Mucosa of gallbladder (tissue), 1 donor: ENCODE measurements at places on chromosomes 12 and 14. TPM values are rescaled to one million over a fixed set of nuclear protein-coding genes. Genes with fewer than 3 reads are reported as not detected.

DNA sequence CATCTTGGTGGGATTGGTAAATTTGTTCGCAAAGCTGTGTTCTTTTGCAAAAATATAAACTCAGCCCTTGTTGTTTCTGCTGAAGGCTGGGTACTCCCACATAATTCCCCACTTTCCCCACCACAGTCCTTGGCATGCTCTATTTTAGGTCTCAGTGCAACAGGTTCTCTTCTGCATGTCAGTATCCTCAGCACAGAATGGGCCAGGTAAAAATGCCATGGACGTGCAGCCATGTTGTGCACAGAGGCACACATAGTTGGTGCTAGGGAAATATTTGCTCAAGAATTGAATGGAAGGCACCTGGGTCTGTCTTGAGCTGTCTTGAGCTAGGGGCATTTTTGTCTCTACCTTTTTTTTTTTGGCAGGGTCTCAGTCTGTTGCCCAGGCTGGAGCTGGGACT is 87.8 kb upstream of the LHX5 start:
- DNase-seq: no peak

- DNase-seq: no peak
These were observed 838 bp downstream of the LRIG3 start for GRCh38 chr12:58919231-58920101.

- DNase-seq: no peak
These were observed 20.8 kb downstream of the SUSD6 start for GRCh38 chr14:69632164-69632563.

- peak; percentile 61 for DNase-seq
These were observed 30.3 kb downstream of the DMAC2L start for GRCh38 chr14:50342221-50343078.

Gene RASAL1
- 0.92 TPM for total RNA-seq

Gene BDKRB2
- 14.5 TPM for total RNA-seq

GRCh38 chr14:95156161-95157047 is 925 bp downstream of the DICER1 start:
- DNase-seq: peak; percentile 23

DNA sequence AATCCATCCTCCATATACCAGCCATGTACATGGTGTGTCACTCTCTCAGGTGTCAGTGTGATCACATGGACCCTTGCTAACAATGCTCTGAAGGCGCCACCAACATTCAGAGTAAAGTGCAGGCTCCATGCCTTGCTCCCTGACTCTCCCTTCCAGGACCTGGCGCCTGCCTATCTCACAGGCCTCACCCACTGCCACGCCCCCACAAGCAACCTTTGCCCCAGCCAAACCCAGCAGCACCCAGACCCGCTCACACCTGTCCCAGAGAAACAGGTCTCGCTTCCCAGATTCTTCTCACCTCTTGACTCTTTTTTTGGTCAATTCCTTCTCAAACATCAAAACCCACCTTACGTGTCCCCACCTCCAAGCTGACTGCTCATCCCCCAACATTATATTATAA is 52.3 kb downstream of the KCNK10 start:
- peak; percentile 64 for DNase-seq

DNA sequence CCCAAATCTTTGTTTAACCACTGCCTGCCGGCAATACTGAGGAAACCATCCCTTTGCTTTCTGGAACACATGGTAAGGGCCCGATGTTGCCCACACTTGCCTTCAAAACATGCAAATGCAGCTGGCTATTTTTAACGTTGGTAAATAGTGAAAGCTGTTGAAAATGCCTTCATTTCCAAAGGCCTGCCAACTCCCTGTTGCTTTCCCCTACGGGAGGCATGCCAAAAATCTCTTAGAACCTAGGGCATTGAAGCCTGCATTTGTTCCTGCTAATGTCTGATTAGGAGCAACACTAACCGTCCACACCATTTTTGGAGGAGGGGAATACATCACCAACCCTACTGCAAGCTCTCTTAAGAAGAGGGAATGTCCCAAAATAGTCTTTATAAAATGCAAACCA is 152.6 kb upstream of the NOS1 start:
- no peak for DNase-seq

Gene PTPRB
- 26.0 TPM for total RNA-seq

Gene AHNAK2
- total RNA-seq: 16.0 TPM

Gene RCOR1
- 28.5 TPM for total RNA-seq

GRCh38 chr14:38505973-38506249 is 250.0 kb upstream of the CLEC14A start:
- no peak for DNase-seq

- DNase-seq: no peak
These were observed 251.0 kb upstream of the FOXG1 start for GRCh38 chr14:28515571-28515970.

- DNase-seq: peak; percentile 62
These were observed 1.2 kb downstream of the ANKRD9 start for GRCh38 chr14:102508410-102508773.

Gene SCN8A
- 15.2 TPM for total RNA-seq

Gene TMCC3
- total RNA-seq: 6.1 TPM

Gene RIN3
- total RNA-seq: 33.7 TPM

Gene PPP1R13B
- total RNA-seq: 54.0 TPM

GRCh38 chr12:57614178-57614947 is 3.1 kb downstream of the ARHGEF25 start:
- DNase-seq: no peak

DNA sequence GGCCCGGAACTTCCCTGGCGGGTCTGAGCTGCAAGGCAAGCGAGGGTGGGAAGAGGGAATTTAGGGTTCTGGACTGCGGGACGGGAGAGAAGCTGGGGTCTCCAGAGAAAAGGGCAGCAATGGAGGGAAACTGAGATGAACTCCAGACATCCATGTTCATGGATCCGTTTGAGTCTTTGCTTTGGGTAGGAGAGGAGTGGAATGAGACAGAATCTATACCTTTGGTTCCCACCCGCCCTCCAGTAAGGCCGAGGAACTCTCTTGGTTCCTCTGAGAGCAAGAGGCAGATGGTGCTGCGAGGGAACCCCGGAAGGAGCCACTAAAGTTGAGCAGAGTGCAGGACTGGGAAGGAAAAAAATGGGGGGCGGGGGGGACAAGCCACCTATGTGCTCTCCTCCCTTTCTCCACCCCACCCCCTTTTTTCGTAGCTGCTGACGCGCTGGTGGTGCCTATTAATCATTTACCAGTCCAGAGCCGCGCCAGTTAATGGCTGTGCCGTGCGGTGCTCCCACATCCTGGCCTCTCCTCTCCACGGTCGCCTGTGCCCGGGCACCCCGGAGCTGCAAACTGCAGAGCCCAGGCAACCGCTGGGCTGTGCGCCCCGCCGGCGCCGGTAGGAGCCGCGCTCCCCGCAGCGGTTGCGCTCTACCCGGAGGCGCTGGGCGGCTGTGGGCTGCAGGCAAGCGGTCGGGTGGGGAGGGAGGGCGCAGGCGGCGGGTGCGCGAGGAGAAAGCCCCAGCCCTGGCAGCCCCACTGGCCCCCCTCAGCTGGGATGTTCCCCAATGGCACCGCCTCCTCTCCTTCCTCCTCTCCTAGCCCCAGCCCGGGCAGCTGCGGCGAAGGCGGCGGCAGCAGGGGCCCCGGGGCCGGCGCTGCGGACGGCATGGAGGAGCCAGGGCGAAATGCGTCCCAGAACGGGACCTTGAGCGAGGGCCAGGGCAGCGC is 1.2 kb downstream of the SSTR1 start:
- peak; percentile 54 for DNase-seq

- DNase-seq: no peak
These were observed 4.9 kb upstream of the GPR132 start for GRCh38 chr14:105069871-105070759.

Gene EFS
- total RNA-seq: 10.8 TPM

DNA sequence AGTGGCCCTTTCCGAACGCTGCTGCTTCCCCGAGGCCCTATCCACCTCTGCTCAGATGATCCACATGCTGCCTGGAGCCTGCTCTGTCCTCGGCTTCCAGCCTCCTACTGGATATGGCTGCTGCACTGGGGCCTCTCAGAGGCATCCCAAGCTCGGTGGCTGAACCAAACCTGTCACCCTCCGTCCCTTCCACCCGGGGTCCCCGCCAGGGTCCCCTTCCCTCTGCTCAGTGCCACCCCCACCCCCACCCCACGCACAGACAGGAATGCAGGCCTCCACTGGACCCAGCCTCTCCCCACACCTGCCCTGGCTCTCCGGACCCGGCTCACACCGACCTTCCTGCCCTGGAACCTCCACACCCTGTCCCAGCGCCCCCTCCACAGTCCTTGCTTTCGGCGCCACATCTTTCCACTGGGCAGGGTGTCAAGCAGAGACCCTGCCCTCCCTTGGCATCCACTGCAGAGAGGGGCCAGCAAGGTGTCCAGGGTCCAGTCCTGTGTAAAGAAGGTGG is 6.1 kb downstream of the CEP170B start:
- DNase-seq: no peak

GRCh38 chr12:752695-753610 is 574 bp downstream of the WNK1 start:
- peak; percentile 30 for DNase-seq
